ENCODE measurements at places on chromosomes 2 and 18.
A peak's percentile ranks its signal among the peaks of the same experiment; 100 is the strongest.

DNA sequence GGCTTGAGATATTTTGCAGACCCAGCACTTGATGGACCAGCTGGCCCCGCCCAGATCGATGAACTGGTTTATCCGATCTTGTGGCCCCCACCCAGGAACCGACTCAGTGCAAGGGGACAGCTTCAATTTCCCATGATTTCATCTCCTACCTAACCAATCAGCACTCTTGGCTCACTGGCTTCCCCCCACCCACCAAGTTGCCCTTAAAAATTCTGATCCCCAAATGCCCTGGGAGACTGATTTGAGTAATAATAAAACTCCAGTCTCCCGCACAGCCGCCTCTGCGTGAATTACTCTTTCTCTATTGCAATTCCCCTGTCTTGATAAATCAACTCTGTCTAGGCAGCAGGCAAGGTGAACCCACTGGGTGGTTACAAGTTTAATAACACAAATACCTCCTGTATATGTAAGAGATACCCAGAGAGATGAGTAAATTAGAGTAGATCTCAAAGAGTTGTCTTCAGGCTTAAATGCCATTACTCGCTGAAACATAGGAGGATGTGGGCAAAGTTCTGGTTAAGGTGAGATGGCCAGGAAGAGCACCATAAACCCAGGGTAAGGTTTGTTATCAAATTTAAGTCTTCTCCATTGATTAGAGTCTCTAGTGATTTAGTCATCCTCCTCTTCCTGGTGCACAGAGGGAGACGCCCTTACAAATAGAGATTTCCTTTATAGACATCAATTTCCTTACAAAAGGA lies 222.8 kb downstream of the ARL4C start:
- no peak for DNase-seq

DNA sequence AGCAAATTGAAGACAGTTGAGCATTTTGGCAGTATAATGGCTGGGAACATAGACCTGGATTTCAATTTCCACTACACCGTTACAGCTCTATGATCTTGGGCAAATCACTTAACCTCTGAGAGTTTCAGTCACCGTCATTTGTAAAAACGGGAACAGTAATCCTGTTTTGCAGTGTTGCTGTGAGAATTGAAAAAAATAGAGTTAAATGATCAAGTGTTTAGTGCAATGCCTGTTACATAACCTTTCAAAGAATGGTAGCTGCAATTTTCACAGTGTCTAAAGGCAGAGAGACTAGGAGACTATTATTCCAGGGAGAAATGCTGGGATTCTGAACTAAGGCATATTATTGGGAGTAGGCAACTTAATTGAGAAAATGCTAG lies 2.0 kb downstream of the AGPS start:
- no peak for DNase-seq

DNA sequence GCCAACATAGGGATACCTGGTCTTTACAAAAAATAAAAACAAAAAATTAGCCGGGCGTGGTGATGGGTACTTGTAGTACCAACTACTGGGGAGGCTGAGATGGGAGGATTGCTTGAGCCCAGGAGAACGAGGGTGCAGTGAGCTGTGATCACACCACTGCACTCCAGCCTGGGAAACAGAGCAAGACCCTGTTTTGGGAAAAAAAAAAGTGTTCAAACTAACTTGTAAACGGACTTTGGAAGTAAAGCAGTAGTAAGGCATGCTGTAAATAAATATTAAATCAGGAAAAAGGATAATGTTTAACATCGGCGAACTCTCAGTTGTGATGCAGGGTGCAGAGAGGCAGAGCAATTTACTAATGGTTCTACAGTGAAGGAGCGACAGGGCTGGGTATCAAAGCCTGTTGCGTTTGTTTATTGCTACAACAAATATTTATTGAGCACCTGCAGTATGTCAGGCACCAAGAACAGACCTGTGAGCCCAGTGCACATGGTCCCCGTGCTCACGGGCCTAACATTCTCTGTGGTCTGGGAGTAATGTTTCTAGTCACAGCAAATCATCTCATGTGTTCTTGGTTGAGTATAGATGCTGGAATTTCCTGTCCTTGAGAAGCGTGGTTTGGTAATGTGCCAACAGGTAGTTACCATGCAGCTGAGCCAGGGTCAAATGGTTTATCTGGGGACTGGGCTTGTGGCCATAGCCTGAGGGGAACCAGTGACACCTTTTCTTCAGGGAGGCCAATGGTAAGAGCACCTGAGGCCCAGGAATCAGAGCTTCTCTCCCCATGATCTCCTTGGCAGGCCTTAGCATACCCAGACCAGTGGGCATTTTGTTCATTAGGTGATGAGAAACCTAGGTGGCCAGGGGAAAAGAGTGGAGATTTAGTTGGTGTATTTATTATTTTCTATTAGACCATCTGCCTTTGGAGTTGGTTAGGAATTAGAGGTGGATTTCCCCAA lies 27.9 kb upstream of the GREB1 start:
- peak; percentile 77 for DNase-seq

DNA sequence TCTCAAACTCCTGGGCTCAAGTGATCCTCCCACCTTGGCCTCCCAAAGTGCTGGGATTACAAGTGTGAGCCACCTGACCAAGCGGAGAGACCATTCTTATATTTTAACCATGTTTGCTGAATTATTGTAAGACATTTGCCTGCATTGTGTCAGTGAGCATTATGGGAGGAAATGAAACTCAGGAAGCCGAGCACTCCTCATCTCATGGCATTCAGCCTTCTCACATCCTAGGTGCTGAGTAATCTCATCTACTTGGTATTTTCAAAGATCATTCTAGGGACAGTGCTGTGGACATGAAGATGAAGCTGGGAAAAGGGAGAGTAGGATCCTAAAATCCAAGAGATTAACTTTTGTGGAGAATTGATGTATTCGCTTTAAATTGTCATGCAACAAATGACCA lies 66.1 kb downstream of the NAPG start:
- no peak for DNase-seq

DNA sequence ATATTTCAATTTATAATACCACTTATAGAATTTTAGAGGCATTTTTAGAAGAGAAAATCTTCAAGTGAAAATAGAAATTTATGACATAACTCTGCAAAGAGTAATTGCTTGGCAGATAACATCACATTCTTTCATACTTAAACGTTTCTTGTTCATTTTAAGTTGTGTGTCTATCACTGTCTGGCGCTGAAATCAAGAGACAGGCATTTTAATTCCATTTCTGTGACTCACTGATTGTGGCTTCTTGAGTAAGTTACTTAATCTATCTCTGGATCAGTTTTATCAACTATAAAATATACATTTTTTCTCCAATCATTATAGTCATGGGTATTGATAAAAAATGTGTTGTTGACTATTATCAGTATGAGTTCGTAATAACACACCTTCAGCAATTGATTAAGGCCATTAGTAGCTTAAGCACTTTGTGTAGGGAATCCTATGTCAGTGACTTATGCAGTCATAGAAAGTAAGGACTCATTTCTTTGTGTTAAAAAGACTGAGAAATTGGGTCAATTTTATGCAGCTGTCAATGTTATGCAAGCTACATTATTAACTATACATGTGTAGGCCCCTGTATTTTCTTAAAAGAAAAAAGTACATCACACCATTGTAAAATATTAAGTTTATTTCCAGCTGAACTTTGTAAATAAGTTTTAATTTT lies 497.3 kb downstream of the CCDC85A start:
- peak; percentile 89 for DNase-seq

DNA sequence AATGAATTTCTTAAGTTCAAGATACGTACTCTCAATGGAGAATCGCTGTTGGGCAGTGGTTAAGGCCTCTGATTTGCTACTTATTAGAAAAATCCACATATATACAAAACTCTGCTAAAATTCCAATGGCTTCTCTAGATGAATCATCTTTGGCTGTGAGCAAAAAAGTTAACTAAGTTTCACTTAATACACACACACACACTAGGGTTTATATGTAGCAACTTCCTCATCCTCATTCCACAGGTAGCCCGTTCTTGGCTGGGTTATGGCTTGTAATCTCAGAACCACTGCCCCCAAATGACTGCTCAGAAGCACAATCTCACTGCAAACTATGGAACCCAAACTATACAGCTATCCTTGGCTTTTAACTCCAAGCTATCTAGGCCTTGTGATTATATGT lies 99.7 kb downstream of the SMAD2 start:
- no peak for DNase-seq

- no peak for DNase-seq
Observed at GRCh38 chr2:38731684-38732221, 19.4 kb downstream of the SRSF7 start.
